Suprapubic skin (tissue), 4 donors: ENCODE measurements at places on chromosomes 2 and 18.

- no peak for DNase-seq
Observed at GRCh38 chr2:12787891-12788801, 71.4 kb downstream of the TRIB2 start.

GRCh38 chr2:95024960-95025405, 525 bp upstream of the MAL start:
- DNase-seq = no peak

DNA sequence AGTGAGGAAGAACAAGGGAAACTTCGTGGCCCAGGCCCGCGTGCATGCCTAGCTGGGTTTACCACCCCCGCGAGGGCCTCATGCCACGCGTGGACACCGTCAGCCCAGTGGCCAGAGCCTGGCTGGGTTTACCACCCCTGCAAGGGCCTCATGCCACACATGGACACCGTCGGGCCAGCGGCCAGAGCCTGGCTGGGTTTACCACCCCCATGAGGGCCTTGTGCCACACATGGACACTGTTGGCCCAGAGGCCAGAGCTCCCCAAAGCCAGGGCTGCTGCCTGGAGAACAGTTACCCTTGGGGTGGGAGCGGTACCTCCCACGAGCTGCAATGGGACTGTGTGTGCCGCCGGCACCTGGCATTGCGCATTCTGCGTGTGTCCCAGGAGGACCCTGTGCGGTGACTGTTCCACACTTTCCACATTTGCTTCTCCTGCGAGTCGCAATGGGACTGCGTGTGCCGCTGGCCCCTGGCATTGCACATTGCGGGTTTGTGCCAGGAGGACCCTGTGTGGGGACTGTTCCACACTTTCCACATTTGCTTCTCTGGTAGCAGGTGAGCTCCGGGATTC, 105.6 kb upstream of the CTDP1 start:
- DNase-seq = peak; percentile 38

DNA sequence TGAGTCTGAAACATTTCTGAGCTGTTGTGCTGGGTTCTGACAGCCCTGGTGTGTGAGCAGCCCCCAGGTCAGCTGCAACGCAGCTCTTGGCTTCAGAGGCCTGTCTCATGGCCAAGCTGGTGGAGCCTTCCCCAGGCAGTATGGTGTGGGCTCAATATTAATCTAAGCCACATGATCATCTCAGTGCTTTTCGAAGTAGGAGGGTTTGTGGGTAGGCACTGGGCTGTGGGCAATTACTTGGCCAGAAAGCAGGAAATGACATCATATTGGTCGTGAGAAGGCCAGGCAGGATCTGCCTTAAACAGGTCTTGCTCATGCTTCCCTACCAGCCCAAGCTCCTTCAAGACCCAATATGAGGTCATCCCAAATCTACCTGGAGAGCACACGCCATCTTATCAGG, 26.9 kb downstream of the LOXHD1 start:
- no peak for DNase-seq

DNA sequence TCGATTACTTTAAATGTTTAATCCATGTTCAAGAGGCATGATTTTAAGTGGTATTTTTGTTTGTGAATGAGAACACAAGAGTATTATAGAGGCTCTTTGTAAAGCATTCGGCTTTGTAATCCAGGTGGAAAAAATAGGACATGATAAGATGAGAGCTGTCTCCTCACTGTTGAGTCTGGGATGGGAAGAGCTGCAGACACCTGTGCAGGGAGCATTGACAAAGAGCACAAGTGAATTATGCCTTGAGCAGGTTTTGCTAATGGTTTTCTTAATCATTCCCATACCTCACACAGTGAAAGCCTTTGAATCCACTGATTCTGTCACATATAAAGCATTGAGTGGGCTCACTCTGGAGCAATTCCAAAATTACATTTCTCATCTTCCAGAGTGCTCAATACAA, 9.6 kb downstream of the COL6A3 start:
- no peak for DNase-seq

GRCh38 chr2:174365571-174365970, 30.0 kb upstream of the SCRN3 start:
- no peak for DNase-seq

GRCh38 chr2:9752441-9753275, 90.6 kb upstream of the TAF1B start:
- DNase-seq = no peak

GRCh38 chr18:46324087-46324955, 220.1 kb downstream of the HAUS1 start:
- DNase-seq = no peak

DNA sequence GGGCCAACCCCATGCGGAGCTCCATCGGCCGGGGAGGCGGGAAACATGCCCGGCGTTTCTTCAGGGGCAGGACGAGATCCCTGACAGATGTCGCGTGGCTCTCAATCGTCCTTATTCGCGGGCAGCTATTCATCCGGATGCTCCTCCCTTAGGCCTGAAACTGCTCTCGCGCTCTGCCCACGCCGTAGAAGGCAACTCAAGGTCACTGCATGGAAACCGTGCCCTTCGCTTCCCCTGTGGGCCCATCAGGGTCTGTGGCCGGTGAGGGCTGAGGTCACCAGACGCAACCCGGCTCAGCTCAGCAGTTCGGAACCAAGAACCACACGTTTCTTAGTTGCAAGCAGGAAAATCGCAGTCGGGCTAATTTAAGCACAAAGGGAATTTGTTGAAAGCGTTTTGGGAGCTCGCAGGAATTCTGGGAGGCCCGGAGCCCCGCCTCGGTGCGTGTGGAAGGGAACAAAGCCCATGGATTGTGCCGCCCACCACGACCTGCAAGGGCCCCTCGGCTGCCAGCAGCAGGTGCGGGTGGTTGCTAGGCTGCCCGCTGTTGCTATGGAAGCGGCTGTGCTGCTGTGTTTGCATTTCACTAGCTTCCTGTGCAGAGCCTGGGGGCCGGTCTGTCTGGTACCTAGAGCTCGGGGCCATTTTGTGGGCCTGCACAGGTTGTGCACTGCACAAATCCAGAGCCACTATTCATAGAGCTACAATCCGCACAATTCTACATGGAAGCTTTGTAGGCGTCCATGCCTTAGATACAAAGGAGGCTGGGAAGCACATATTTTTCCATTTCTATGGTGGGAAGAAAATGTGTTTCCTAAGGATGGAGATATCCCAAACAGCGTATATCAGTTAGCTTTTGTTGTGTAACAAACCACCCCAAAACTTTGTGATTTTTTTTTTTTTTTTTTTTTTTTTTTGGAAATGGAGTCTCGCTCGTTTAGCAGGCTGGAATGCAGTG, 6.0 kb upstream of the ALLC start:
- no peak for DNase-seq

GRCh38 chr2:25257032-25257552, 84.6 kb downstream of the DNMT3A start:
- no peak for DNase-seq

GRCh38 chr2:138207074-138207930, 243.0 kb downstream of the HNMT start:
- DNase-seq = no peak

GRCh38 chr2:232615339-232615738, 18.1 kb upstream of the EFHD1 start:
- no peak for DNase-seq

- no peak for DNase-seq
Observed at GRCh38 chr18:64248836-64249235, 99.9 kb upstream of the LINC00305 start.

GRCh38 chr2:89763581-89764485, 1072.4 kb downstream of the RPIA start:
- peak; percentile 68 for DNase-seq

DNA sequence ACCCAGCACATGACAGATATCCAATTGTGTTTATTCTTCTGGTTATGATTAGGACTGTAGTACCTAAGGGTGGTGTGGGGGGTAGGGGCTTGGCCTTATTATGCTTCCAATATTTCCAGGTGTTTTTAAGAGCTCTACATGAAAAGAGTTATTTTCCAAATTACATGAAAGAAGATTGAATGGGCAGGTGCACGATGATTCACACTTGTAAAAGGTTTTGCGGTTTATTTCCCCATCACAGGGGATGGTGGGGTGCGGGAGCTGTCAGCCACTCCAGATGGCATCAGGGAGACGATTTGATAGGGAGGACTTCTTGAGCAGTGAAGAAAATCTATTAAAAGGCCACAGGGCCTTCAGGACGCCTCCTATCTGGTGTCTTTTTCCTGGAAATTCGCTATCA, 15.1 kb upstream of the CCBE1 start:
- DNase-seq = no peak

DNA sequence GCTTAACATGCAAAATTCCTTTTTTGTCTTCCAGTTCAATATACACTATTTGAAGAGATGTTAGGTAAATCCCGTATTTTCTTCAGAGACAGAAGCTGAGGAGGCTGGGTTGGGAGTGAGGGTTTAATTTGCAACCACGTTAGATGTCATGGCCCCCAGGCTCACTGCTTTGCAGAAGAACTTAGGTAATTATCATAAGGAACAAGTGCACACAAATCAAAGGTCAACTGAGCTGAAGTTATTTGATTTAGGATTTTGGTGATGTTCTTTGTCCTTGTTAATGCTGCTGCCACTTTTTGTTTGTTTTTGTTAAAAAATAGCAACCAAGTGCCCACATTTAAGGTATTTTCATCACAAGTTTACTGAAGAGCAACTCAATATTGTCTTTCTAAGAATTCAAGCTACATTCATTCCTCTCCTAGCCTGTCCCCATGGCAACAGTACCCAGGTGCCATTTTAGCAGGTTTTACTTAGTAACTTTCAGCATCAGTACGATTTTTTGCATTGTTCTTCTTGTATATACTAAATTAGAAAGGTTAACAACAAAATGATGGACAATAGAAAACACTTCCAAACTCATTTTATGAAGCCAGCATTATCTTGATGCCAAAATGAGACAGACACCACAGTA, 62.9 kb upstream of the NDUFV2 start:
- DNase-seq = no peak

GRCh38 chr2:119293254-119293653, 69.6 kb downstream of the STEAP3 start:
- DNase-seq = no peak

DNA sequence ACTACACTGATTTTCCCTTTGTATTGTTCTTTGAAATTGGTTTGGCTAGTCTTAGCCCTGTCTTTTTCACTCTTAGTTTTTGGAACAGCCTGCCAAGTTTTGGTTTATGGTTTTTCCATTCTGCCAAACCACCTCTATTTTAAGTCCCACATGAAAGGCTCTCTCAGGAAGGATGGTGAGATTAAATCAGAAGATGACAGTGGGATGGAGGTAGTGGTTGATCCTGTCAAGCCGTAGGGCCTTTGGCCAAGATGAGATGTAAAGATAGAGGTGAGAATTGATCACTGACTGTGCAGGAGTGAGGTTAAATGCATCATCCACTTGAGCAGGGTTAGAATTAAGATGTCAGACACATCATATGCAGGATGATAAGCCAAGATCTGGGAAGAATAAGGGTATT, 948.5 kb downstream of the SLC4A3 start:
- DNase-seq = no peak

DNA sequence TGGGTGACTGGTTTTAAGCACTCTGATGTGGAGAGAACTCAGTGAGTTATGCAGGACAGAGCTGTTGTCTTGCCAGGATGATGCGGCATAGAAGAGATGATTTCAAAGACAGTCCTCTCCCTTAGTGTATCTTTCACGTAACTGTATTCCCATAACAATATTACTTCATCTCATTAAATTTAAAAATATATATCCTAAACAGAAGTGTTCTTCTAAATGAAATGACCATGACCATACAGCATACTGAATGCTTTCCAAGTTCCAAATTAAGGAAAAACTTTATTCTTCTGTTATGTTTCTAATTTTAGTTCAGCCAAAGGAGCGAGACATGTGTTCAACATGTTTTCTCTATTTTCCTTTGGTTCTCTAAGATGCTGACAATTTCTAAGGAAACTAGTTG, 600.1 kb upstream of the FSHR start:
- no peak for DNase-seq

GRCh38 chr2:54360055-54360792, 95.9 kb upstream of the SPTBN1 start:
- DNase-seq = no peak

- no peak for DNase-seq
Observed at GRCh38 chr18:63313396-63313917, 6.1 kb downstream of the BCL2 start.

DNA sequence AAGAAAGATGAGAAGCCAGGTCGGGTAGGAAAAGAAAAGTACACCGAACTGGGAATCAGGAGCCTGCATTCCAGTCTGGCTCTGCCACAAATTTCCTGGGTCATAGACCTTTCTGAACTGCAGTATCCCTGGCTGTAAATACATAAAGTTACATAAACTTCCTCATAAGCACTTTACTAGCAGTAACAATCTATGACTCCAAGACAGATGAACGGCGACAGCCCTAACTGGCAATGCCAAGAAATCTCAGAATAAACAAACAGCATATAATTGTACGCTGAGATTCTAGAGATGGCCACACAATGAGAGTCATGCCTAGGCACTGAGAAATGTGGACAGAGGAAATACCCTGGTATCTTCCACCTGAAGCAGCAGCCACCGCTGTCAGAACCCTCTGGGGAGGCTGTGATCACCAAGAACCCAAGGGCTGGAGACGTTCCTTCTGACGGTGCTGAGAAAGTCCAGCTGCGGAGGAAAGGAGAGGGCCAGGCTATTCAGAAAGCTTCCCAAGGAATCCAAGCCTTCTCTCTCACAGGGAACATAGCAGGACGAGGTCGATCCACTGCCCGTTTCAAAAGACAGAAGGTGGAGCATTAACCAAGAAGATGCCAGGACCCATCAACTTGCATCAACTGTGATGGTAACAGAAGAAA, 89.3 kb upstream of the SLC66A3 start:
- DNase-seq = no peak

DNA sequence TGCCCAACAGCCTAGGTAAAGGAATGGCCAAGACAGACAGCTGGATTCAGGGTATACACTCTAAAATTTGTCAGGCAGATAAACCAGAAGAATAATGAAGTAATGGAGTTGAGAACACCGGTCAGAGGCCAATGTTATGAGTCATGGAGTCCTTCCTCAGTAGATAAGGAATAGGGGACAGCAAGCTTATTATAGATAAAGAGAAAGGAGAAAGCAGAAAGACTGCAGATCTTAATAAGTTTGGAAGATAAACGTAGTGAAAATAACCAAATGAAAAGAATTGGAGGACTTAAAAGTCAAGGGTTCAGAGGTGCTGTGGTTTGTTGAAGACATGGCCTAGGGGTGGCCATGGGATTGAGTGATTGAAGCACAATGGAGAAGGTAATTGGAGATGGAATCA, 63.5 kb upstream of the NFE2L2 start:
- DNase-seq = no peak

DNA sequence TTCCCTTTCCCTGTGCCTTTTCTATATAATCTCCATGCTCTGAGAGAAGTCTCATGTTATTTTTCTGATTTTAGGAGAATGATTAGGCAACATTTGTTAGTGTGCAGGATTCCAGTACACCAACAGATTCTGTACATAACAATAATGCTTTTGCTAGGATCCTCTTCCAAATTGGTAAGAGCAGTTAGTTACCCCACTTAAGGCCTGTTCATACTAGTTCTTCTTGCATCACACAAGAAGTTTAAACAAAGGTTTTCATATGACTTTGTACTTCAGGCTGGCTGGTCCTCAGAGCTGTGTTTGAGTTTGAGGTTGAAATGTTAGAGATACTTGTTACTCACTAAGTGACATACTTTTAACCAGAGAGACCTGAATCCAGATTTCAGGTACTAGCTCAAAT, 686.9 kb upstream of the NRXN1 start:
- DNase-seq = no peak
